Stimulated activated CD4-positive, alpha-beta T cell treated with anti-CD3 and anti-CD28 coated beads, Interleukin-4, amount 100 ng/mL, for 1 hour (primary cell): ENCODE measurements at places on chromosomes 3 and 15.

DNA sequence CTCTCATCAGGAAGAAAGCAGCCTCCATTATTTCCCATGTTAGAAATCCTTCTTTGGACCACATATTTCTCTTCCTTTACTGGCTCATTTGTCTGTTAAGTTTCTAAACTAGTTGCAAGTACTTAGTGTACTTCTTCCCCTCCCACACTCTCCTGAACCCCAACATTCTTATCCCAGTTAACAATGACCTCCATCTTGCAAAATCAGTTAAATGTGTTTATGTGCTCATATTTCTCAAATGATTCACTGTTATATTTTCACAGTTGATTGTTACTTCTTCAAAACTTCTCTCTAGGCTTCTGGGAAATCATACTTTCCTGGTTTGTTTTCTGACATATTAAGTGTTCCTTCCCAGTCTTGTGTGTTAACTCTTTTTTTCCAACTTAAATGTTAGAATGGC, 856.9 kb downstream of the EPHA3 start:
- no peak for DNase-seq

DNA sequence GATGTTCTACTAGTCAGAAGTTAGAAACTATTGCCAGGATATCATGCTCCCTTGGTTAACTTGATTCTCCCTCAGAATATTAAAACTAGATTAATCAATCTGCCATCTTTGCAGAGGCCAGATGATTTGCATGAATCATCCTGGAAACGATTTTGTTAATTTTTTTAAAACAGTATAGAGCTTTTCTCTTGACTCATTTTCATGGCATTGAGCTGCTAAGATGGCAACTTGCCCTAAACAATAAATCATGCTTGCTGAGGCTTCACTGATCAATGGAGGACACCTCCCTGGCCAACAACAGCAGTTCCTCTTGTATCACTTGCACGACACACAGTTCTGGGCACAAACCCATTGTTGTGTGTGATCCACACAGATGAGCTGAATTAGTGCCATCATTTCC, 109.1 kb downstream of the COL6A6 start:
- no peak for DNase-seq

- DNase-seq, result no peak
Measured at GRCh38 chr3:185984203-185984602, 46.4 kb upstream of the TRA2B start.

DNA sequence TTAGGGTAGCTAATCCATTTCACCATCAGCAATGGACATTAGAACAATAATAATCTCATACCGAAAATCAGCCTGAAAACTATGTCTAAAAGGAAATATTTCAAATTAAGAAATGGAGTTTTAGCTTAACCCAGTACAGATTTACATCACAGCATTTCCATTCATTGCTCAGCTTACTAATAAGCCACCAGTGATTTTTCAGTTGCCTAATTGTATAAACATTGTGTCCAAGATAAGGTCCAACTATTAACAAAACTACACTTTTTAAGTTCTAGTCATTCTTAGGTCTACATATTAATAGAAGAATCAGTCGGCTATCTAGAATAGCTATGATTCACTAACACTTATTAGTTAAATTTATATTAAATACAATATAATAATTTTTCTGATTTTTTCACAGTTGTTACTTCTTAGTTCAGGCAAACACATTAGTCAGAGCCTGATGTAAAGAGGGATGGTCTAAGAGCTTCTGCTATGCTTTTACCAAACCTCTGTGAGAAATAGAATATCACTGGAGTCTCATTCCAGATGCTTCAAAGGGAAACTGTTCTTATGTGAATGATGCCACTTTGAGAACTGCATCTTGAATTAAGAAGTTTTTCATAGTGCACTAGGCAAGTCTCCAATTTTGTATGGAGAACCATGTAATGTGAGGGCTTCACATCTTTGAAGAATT, 74.1 kb downstream of the CMSS1 start:
- DNase-seq, result no peak

DNA sequence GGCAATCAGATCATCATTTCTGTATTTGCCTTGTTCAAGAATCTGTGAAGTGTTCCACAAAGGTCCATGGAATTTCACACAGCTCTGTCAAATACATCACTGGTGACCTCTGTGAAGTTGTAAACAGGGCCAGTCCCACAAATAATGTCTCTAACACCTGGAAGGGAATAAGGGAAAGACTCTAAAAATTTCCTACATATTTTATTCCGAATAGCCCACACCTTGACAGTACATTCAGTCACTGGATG, at the start of gene C3orf49:
C3orf49 (plus strand) TSS at position 149 of the 248 bp plus-strand sequence. CDS start 173 bp downstream, outside the sequence.
- DNase-seq, result no peak

DNA sequence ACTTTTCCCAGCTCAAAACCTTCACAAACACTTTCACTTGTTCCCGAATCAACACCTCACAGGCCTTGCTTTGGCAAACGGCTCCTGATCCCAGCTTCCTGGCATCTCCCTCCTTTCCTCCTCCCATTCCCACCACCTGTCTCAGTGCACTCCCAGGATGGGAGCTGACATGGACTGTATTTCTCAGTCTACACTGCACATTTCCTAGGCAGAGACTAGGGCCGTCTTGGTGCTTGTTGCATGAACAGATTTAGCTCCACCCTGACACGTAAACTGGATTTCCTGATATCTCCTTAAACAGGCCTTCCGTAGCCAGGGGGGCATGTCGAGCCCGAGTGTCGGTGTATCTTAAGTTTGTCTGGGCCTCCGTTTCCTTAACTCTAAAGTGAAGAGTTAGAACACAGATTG, 790 bp upstream of the WHAMM start:
- DNase-seq, result no peak

DNA sequence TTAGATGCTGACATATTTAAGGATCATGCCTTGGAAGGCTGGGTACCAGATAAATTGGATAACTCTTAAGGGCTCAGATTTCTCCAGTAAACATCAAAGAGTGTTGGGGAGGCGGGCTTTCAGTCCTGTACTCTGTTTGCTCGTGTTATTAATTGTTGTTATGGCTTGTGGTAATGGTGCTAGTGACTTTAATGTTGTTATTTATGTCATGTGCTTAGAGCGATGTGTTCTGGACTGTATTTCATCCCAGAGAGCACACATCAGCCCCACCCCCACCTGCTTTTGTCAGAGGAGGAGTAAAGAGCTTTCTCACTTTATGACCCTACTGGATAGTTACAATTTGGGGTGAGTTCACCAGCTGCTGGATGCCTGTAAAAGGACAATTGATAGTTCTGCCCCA, 386.3 kb downstream of the EPHB1 start:
- DNase-seq, result no peak

DNA sequence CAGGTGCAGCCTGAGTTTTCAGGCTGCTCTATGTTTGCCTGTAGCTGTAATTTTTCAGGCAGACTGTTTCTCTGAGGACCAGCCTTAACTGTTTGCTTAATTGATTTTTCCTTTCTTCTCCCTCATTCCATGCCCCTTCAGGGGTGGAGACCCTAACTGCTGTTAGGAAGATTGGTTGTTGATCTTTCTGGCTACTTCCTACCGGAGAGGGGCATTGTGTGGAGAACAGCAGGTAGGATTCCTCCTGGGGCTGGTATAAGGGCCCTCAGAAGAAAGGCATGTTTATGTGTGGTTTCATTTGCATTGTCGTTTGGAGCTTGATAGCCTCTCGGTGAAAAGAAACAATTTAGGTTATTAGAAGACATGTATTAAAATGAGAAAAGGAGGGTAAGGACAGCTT, 56.9 kb upstream of the GOLGA6L2 start:
- no peak for DNase-seq

DNA sequence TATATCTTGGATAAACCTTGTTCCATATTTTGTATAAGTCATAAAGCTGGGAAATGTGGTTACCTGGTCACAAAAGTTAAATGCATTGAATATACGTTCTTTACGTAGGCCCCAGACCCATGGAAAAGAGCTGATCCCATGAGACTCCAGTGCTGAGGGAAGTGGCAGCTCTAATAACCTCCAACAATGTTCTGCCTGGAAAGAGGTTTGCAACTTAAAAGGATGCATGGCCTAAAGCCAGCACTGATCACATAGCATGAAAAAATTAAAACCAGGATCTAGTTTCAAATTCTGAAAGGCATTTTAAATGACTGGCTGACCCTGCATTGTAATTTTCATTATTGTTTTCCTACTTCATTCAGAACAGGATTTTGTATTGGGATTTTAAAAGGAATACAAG, 27.9 kb upstream of the STRIT1 start:
- no peak for DNase-seq

DNA sequence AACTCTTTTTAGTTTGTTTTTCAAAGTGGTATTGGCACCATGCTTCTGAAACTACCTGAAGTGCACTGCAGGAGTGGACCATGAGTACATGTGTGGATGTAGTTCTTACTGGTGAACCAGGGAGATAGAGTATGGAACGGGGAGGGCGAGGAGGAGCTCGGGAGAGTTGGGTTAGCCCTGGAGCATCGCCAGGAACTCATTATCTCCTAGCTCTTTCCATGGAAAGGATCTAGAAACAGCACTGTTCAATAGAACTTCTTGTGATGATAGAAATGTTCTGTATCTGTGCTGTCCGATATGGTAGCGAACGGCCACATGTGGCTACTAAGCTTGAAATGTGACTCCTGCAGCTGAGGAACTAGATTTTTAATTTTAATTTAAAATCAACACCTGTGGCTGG, 47.3 kb downstream of the VGLL4 start:
- no peak for DNase-seq

- no peak for DNase-seq
Measured at GRCh38 chr3:190101320-190102011, 19.2 kb downstream of the P3H2 start.

DNA sequence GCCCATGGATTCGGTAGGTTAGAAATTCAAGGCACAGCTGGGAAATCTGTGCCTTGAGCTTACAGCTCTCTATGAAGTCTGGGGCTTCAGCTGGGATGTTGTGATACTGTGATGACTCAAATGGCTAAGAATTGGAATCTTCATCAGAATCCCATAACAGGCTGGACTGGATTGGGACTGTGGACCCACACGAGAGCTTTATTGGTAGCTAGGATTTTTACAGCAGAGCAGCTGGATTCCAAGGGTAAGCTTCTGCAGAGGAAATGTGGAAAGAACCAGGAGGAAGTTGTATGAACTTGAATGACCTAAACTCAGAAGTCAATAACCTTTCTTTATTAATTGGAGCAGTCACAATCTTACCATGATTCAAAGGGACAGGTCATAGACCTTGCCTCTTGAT, 1187.1 kb downstream of the ROBO1 start:
- no peak for DNase-seq

GRCh38 chr3:174710612-174711011, 148.5 kb upstream of the NAALADL2 start:
- DNase-seq, result no peak

DNA sequence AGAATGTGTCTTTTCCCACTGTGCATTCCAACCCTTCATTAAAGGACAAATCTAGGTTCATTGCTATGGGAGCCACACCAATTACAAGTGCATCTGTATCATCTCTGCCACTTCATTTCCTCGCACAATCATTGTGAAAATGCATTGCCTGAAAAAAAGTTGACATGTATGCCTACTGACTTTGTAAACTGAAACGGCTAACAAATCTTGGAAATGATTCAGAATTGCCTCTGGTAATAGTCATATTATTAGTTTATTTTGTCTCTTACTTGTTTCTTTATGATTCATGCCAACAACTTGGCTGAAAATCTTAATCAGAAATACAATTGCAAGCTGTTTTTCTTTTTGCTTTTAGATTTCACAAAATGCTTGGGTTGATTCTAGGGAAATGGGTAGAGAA, 497.1 kb downstream of the ZIC1 start:
- no peak for DNase-seq

GRCh38 chr3:12553921-12554391, 2.9 kb upstream of the MKRN2 start:
- no peak for DNase-seq

- no peak for DNase-seq
Measured at GRCh38 chr3:184981071-184981470, 169.1 kb downstream of the VPS8 start.

- DNase-seq, result no peak
Measured at GRCh38 chr3:151062611-151063010, 22.9 kb upstream of the MED12L start.

DNA sequence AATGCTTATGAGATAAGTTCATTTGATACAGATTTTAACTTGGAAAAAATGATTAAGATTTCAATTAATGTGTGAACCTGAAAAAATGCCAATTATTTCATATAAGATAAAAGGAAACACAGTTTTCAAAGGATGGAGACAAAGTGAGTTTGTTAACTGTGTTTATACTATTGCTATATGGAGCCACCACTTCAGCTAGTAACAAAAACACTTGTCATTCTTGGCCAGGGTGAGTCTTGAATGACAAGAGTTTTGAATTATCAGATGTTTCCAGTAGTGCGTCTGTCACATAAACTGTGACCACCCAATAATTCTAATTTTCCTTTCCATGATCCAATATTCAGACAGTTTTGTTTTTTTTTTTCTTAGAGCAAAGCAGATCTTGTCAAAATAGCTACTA, 78.0 kb upstream of the GADL1 start:
- no peak for DNase-seq

GRCh38 chr15:60264566-60264965, 133.2 kb downstream of the ANXA2 start:
- no peak for DNase-seq

- DNase-seq, result no peak
Measured at GRCh38 chr15:58314593-58315216, 117.1 kb upstream of the LIPC start.

GRCh38 chr15:61687124-61687523, 373.1 kb downstream of the VPS13C start:
- no peak for DNase-seq

GRCh38 chr15:67133738-67134066, 68.3 kb downstream of the SMAD3 start:
- DNase-seq, result no peak
